ENCODE measurements at places on chromosomes 4 and X.
A peak's percentile ranks its signal among the peaks of the same experiment; 100 is the strongest.

GRCh38 chrX:31483336-31483735, 411.5 kb upstream of the FTHL17 start:
- no peak for DNase-seq

- no peak for DNase-seq
Observed at GRCh38 chr4:95603393-95603792, 54.6 kb upstream of the UNC5C start.

DNA sequence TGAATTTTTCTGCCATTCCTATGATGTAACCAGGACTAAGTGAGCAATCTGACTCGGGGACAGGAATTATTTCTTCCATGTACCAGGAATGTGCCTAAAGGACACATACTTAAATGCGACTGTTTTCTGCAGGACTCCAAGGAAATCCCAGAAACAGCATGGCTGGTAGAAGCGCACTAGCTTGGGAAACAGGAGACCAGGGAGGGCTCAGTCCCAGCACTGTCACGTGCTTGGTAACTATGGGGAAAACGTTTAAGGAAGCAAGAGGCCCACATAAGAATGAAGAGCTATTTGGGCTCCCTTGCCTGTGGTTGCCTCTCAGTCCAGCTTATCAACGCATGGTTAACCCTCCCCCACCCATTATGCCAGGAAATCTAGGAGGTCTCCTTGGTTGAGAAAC, 19.6 kb downstream of the MPP1 start:
- no peak for DNase-seq

DNA sequence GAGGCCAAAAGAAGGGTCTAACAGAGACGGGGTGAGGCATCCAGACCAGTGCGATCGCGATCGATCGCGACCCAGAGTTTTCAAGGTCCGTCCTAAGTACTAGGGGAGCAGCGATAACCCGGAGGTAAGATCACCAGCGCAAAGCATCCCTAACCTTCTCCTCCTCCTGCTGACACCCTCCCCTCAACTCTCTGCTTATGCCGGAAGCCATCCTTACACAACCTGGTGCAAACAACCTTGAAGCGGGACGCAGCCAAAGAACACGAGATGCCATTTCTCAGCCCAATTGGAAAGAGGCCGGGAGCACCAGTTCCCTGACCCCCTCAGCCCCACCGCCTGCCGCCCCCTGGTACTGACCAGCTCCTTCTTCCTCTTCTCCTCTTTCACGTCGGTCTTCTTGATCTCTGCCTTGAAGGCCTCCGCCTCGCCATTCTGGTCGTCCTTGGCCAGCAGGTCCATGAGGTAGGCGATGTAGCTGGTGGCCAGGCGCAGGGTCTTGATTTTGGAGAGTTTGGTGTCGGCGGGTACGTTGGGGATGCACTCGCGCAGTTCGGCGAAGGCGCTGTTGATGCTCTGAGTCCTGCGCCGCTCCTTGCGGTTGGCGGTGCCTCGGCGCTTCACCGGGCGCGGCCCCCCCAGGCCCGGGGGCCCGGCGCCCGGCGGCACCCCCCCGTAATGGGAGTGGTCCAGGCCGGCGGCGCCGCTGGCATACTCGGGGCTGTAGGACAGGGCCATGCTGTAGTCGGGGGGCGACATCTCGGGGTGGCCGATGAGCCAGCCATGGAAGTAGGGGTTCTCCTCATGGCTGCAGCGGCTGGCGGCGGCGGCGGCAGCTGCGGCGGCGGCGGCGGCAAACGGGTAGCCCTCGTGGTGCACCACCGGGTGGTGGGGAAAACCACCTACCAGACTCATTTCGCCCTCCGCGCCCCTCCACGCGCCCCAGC, 1.4 kb downstream of the HAND2 start:
- DNase-seq = no peak

- DNase-seq = peak; percentile 22
Observed at GRCh38 chrX:40105835-40106675, 8.3 kb upstream of the BCOR start.

GRCh38 chrX:133749370-133749769, 236.0 kb downstream of the GPC3 start:
- no peak for DNase-seq

DNA sequence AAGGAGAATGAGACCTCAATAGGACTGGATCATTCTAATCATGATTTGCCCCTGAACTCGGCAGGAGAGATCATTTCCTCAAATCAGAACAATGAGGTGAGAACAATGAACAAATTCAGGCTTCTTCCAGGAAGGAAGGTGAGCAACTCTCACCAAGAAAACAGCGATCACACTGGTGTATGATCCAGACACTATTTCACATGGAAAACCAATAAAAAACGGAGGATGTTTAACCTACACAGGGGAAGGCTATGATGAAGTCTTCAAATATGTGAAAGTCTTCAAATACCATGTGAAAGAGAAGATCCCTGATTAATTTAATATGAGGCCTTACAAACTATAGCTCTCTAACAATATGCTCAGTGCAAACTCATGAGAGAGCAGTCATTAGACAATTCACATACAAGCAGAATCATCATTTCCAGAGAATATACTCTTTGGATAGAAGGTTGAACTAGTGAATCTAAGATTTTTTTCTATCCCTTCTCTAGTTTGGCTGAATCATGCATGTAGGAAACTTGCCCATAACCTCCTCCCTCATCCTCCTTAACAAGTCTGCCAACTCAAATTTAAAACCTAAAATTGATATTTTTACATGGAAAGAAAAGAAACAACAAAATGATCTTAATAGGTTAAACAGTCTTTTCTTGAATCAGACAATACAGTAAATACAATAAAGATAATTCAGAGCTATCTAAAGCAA, 122.5 kb downstream of the ADAMTS3 start:
- no peak for DNase-seq

- no peak for DNase-seq
Observed at GRCh38 chr4:152843481-152844090, 63.8 kb downstream of the ARFIP1 start.

GRCh38 chrX:41923211-41923977, at the start of gene CASK:
Gene CASK (minus strand): TSS chrX:41923554. CDS start chrX:41922988, 566 bp downstream.
- peak; percentile 58 for DNase-seq

GRCh38 chrX:118825227-118825626, 1.6 kb downstream of the ZCCHC12 start:
- no peak for DNase-seq

GRCh38 chrX:24030597-24030996, 3.6 kb upstream of the KLHL15 start:
- no peak for DNase-seq

- no peak for DNase-seq
Observed at GRCh38 chrX:84453351-84454246, 48.7 kb downstream of the HDX start.

GRCh38 chr4:61336488-61336887, 136.4 kb downstream of the ADGRL3 start:
- peak; percentile 56 for DNase-seq

DNA sequence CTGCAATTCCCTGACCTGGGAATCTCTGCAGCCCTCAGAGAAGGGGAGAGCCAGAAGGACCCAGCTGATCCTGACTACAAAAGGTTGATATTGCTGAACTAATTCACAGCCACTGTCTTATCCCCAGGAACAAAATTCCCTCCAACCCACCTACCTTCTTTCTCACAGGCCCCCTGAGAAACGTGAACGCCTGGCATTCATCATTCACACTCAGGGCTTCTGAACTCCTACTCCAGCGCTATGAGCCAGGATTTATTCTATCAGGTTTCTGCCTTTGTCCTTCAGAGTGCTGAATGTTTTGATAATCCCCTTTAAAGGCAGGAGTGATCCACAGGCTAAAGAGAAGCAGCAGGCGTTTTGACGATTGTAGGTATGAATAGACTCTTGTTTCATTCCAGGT, 76.5 kb downstream of the KCNIP4 start:
- DNase-seq = no peak

DNA sequence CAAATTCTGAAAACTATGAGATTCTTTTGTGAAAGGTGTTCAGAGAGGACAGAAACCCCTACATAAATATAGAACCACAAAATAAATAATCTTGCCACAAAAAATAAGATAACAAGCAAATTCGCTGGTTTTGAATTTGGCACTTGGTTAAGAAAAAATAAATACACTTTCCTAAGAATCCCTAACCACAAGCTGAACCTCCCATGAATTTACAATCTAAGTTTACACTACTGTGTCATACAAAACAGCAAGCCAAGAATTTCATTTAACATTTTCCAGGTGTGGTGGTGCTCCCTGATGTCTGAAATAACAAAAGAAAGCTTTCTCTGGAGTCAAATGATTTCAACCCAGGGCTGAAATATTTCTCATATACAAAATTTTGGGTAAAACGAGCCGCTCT, 121.0 kb downstream of the KCNIP4 start:
- DNase-seq = no peak

- DNase-seq = no peak
Observed at GRCh38 chr4:144820011-144820727, 174.2 kb downstream of the HHIP start.

- no peak for DNase-seq
Observed at GRCh38 chr4:3829956-3830773, 64.0 kb downstream of the ADRA2C start.

DNA sequence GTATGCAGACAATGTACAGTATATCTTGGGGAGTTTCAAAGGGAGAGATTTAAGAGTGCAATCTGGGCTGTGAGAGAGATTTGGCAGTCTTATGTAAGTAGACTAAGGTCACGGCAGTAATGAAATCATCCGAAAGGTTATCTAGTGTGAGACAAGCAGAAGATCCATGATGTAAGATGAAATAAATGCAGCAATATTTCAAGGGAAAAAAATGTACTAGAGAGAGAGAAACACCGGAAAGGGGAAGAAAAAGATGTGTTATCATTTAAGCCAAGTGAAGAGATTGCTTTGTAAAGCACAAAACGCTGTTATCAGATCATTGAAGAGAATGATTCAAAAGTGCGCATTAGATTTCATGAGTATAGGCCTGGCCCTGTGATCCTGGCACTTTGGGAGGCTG, 88.4 kb upstream of the GUCY1A1 start:
- DNase-seq = no peak

DNA sequence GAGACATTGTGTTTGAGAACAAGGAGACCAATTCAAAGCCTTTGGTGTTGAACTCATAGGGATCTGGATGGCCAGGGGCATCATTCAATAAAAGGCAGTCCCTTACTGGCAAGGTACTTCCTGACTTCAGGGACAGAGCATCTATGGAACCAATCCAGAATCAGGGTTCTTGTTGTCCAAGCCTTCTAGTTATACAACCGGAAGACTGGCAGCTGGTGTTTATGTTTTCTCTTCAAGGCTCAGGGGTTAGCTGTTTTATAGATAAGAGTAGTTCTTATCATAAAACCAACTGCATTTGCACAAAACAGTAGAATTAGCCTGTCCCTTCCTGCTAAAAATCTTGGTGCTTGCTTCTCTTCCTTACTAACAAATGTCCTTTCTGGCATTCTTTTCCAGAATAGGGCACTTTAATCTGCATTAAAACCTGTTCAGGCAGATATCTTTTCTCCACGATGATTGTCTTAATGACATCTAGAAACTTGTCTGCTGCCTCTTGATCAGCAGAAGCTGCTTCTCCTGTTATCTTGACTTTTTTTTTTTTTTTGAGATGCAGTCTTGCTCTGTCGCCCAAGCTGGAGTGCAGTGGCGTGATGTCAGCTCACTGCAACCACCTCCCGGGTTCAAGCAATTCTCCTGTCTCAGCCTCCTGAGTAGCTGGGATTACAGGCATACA, 38.4 kb upstream of the ARHGEF6 start:
- DNase-seq = no peak

- DNase-seq = no peak
Observed at GRCh38 chrX:55815546-55815945, 98.0 kb downstream of the RRAGB start.

DNA sequence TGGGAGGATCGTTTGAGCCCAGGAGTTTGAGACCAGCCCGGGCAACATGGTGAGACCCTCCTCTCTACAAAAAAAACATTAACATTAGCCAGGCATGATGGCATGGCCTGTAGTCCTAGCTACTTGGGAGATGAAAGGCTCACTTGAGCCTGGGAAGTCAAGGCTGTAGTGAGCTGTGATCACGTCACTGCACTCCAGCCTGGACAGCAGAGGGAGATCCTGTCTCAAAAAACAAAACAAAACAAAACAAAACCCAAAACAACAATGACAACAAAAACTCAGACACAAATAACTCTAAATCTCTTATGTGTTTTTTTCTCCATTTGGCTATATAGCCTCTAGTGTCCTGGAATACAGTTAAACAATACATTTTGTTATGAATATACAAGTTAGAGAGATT, 127.3 kb upstream of the STK26 start:
- no peak for DNase-seq

GRCh38 chr4:76757418-76757939, 140.5 kb downstream of the SOWAHB start:
- DNase-seq = no peak

GRCh38 chr4:3355266-3355748, 62.5 kb downstream of the RGS12 start:
- DNase-seq = no peak

DNA sequence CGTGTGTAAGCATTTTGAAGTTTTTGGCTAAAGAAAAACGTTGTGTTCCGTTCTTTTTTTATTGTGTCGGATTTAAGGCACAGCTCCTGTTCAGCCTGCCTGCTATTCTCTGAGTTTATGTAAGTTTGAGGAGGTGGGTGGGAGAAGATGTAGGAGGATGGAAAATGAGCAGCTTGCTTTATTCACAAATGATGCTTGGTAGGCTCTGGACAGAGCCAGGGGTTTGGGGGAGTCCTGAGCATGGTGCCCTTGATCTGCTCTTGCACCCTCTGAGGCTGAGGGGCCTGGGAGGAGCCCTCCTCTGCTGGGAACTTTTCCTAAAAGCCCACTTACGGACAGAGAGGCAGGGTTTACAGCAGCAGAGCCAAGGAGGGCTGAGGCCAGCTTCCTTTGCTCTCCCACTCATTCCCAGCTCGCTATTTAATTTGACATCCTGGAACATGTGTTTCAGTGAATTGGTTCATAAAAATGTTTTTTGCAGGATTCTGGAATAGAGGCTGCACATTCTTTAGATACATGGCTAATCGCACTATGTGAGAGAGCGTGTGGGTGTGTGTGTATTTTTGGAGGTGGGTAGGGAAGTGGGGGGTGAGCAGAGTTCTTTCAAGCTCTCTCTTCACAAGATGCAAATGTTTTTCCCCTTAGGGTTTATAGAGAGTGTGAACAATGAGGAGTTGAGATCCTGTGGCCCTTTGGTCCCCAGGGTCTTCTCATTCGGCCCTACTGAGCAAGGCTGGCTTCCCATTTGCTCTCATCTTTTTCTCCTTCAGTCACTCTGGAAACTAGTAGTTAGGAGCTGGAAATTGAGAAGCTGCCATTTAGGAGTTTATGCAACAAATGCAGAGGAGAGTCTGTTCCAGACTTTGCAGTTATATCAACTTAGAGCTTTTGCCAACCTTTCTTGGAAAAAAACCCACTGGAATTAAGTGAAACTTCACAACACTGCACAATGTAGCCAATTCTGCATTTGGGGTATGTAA, 32.1 kb downstream of the TMEM131L start:
- DNase-seq = no peak

- no peak for DNase-seq
Observed at GRCh38 chr4:123997776-123998449, 601.3 kb downstream of the SPRY1 start.

- no peak for DNase-seq
Observed at GRCh38 chr4:108644237-108644636, 6.2 kb upstream of the OSTC start.

DNA sequence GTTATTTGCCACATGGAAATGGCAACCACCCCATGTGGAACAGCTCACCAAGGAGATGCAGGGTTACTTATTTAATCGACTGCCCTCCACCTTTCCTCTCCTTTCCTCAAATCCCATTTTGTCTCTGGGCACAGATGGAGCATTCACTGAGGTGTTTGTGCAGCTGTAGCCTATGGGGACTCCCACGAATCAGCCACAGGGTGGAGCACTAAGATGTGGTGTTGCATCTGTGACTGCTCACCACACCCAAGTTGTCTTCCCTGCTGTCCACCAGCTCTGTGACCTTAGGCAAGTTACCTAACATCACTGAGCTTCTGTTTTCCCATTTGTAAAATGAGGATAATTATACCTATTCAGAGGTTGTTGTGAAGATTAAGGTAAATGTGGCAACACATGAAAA, 252.4 kb upstream of the CPEB2 start:
- no peak for DNase-seq

Measured in NCI-H2081 treated with DMSO at 0.1 percent for 48 hours (cell line).